Effector memory CD8-positive, alpha-beta T cell (primary cell): ENCODE measurements at places on chromosomes 12 and 14.
A peak's percentile ranks its signal among the peaks of the same experiment; 100 is the strongest.

DNA sequence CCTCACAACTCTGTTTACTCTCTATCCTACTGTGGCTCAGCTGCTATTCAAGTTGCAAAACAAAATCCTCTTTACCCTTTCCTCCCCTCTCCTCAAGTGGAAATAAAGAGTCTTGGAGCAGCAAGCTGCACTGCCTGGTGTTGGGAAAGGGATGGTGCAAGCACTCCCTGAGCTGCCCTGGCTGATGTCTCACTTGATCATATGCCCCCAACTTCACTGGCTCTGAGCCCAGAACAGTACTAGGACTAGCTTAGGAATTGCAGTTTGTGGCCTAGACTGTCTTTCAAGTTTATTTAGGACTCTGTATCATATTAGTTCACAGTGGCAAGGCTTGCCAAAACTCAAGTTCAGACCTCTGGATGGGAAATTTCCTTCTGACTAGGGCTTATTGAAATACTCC, 1683.8 kb upstream of the SEL1L start:
- no peaks in the 10 kb centered on the region for H3K4me1 ChIP-seq
- no peak for DNase-seq
- H3K4me3 ChIP-seq = no peak overlapping the region
- no peak overlapping the region for H3K27ac ChIP-seq

- no peak overlapping the region for H3K4me3 ChIP-seq
- H3K27me3 ChIP-seq = peaks cover 27% of the 10 kb centered on the region
- H3K4me1 ChIP-seq = no peaks in the 10 kb centered on the region
- DNase-seq = no peak
Observed at GRCh38 chr14:78227248-78228077, 57.3 kb downstream of the NRXN3 start.

DNA sequence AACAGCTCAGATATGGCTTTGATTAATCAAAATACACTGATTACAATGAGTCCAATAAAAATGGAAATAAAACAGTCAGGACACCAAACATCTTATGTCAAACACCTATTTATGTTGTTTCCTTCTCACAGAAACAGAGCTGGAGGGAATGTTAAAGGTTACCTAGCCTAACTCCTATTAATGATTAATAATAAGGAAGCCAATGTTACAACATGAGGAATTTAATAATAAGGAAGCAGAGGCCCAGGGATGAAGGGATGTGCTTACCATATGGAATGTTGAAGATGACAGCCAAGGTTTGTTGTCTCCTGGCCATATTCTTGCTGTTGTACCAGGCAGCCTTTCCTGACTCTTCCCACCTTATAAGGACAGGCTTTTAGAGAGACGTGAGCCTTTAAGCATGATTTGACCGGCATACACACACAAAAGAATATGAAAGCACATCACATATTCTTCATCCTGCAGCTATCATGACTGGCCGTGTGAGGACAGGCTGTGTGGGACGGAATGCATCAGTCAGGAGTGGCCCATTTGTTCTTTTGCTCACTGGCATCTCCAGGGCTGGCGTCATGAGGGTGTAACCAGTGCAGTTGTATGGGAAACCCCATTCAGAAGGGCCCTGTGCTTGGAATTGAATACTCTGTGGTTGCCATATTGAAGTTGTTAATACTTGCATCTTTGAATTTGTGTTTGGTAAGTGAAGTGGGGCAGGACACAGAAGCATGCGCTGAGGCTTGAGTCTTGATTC, 3.1 kb upstream of the GPRC5D start:
- no peak overlapping the region for H3K27ac ChIP-seq
- H3K4me3 ChIP-seq = no peak overlapping the region

- H3K4me3 ChIP-seq = peak overlapping the region; percentile 33
- peak overlapping the region; percentile 95 for H3K27ac ChIP-seq
- H3K4me1 ChIP-seq = peaks cover 51% of the 10 kb centered on the region
Observed at GRCh38 chr12:89949457-89950195, 241.0 kb upstream of the ATP2B1 start.

DNA sequence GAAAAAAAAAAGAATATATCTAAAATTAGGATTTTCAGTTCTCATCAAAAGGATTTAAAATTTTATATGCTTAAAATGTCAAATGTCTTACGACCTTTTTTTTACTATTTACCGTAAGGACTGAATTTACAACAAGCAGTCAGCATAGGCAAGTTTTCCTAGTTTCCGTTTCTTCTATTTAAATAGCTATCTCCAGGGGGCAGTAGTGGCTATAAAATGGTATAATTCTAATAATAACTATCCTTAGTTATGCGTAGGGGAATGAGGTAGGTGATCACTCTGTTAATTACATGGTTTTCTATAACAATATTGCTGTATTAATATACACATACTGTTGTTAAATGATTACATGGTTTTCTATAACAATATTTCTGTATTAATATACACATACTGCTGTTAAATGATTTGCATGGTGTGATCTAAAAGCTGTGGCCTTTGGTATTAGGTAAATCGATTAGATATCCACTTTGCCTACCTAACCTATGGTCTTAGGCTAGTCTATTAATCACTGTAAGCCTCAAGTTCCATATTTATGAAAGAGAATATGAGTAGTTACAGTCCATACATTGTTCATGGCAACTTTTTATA, 217.7 kb upstream of the PDZRN4 start:
- DNase-seq = no peak
- no peaks in the 10 kb centered on the region for H3K27me3 ChIP-seq
- no peak overlapping the region for H3K27ac ChIP-seq
- H3K4me3 ChIP-seq = no peak overlapping the region

- H3K4me3 ChIP-seq = no peak overlapping the region
- no peaks in the 10 kb centered on the region for H3K36me3 ChIP-seq
- DNase-seq = no peak
- no peak overlapping the region for H3K27ac ChIP-seq
- H3K4me1 ChIP-seq = no peaks in the 10 kb centered on the region
Observed at GRCh38 chr12:5565933-5566599, 134.2 kb downstream of the NTF3 start.

GRCh38 chr14:64760146-64760755, 56.0 kb downstream of the PLEKHG3 start:
- H3K4me1 ChIP-seq = peaks cover 79% of the 10 kb centered on the region
- H3K4me3 ChIP-seq = no peak overlapping the region
- DNase-seq = peak; percentile 55

DNA sequence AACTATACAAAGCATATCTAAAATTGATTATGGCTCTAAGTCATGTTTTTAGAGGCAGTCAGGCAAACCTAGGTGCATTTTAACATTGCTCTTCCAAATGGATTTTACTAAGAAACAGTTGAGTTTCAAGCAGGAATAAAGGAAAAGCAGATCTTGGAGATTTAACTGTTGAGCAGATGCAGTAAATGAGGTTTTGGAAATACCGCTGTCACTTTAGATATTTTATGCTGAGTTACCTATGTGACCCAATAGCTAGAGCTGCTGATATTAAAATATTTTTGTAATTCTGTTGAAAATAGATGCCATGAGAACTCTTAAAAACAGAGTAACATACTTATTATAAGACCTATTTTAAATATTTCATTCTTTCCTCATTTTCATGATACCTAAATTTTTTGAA, 181.4 kb downstream of the SYT1 start:
- no peak overlapping the region for H3K4me3 ChIP-seq
- no peak for DNase-seq
- no peak overlapping the region for H3K27ac ChIP-seq
- H3K27me3 ChIP-seq = no peaks in the 10 kb centered on the region
- H3K36me3 ChIP-seq = no peaks in the 10 kb centered on the region
- H3K4me1 ChIP-seq = no peaks in the 10 kb centered on the region

DNA sequence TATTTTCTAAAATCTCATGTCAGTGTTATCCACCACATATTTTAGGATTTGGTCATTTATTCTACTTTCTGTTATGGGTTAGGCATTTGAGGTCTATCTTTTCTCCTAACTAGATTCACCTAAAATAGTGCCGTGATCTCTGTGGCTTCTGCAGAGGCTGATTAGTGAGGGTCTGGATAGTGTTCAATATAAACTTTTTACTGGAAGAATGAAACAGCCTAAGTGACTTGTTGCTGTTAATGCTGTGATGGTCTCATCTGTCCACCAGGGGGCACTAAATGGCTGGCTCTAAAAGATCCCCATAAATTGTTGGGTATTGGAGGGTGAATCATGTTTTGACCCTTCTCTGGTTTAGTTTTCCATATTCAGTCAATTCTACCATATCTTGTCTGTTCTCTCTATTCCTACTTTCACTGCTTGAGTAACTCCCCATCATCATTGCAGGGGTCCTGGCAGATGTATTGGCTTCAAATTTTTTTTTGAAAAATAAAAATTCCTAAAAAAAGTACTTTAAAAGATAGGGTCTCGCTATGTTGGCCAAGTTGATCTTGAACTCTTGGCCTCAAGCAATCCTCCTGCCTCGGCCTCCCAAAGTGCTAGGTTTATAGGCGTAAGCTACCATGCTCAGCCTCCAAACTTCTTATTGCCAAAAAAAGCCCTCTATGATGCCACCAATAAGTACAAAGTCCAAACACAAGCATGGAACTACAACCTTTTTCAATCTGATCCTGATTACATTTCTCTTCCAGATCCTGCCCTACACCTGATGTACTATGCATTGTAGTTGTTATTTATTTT, 6.9 kb downstream of the PABPN1 start:
- H3K27ac ChIP-seq = no peak overlapping the region
- H3K4me1 ChIP-seq = peaks cover 4% of the 10 kb centered on the region
- H3K27me3 ChIP-seq = no peaks in the 10 kb centered on the region

- peaks cover 3% of the 10 kb centered on the region for H3K36me3 ChIP-seq
- H3K27ac ChIP-seq = no peak overlapping the region
- DNase-seq = no peak
- H3K27me3 ChIP-seq = no peaks in the 10 kb centered on the region
- H3K4me1 ChIP-seq = peaks cover 20% of the 10 kb centered on the region
Observed at GRCh38 chr14:98959410-98959809, 312.6 kb downstream of the BCL11B start.

GRCh38 chr14:67704484-67705089, 2.9 kb downstream of the RDH12 start:
- peak; percentile 40 for DNase-seq
- no peaks in the 10 kb centered on the region for H3K4me1 ChIP-seq
- no peak overlapping the region for H3K27ac ChIP-seq
- peaks cover 12% of the 10 kb centered on the region for H3K27me3 ChIP-seq
- no peak overlapping the region for H3K4me3 ChIP-seq

DNA sequence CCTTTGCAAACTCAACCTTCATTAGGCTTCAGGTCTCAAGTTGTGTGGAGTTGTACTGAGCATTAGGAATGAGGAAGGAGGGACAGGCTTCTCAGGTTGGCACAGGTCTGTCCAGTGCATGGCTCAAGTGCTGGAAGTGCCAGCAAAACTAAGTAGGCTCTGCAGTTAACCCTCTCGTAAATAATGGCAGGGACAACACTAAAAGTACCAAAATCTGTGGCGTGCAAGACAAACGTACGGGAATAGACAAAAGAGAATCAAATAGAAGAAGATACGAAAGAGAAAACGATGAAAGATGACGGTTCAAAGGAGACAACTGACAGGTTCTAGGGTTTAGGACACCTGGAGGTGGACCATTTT, 612 bp downstream of the TRAPPC6B start:
- peaks cover 43% of the 10 kb centered on the region for H3K36me3 ChIP-seq
- no peak for DNase-seq
- peaks cover 32% of the 10 kb centered on the region for H3K4me1 ChIP-seq

DNA sequence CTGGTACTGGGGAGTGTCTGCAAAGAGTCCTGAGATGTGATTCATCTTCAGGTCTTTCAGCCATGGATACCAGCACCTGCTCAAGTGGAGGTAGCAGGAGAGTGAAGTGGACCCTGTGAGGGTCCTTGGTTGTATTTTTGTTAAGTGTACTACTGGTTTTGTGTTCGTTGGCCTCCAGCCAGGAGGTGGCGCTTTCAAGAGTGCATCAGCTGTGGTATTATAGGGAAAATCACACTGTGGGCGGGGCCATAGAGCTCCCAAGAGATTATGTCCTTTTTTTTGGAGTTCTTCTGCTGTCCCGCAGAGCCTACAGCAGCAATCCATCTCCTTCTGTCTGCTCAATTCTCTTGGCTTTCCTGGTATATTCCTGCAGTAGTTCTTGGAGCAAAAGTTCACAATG, 66.8 kb downstream of the SPATA7 start:
- no peak overlapping the region for H3K4me3 ChIP-seq
- no peaks in the 10 kb centered on the region for H3K36me3 ChIP-seq
- no peak overlapping the region for H3K27ac ChIP-seq

DNA sequence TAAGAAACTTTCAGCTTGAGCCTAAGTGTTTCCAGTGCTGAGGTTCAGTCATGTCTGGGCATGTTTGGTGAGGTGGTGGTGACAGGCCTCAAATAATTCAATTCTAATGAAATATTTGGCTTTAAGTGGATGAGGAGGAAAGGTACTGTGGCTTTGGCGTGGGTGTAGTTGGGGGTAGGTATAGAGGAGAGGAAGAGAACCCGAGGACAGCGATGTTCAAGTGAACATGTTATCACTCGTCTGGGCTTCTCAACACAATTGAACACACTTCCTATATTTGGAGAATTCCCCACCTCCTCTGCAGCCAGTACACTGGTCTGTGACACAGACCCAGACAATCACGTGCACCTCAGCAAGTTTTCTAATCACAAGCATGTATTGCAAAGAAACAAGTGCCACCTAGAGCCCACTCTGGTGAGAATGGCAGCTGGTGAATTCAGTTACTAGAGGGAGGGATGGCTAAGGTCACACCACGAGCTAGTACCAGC, 53.0 kb downstream of the IFNG-AS1 start:
- no peaks in the 10 kb centered on the region for H3K36me3 ChIP-seq
- H3K27ac ChIP-seq = peak overlapping the region; percentile 89
- no peaks in the 10 kb centered on the region for H3K27me3 ChIP-seq
- no peak overlapping the region for H3K4me3 ChIP-seq
- DNase-seq = no peak

- no peak overlapping the region for H3K4me3 ChIP-seq
- DNase-seq = no peak
- no peaks in the 10 kb centered on the region for H3K36me3 ChIP-seq
- no peaks in the 10 kb centered on the region for H3K27me3 ChIP-seq
- H3K27ac ChIP-seq = no peak overlapping the region
- no peaks in the 10 kb centered on the region for H3K4me1 ChIP-seq
Observed at GRCh38 chr12:103140286-103140685, 182.8 kb downstream of the ASCL1 start.
